ENCODE measurements at places on chromosomes 7 and 10.

- DNase-seq = no peak
Observed at GRCh38 chr7:128045158-128045557, 13.9 kb upstream of the LRRC4 start.

GRCh38 chr7:50827281-50827680, 44.6 kb upstream of the GRB10 start:
- no peak for DNase-seq

- DNase-seq = no peak
Observed at GRCh38 chr7:99489235-99489634, 10.8 kb downstream of the ZNF394 start.

DNA sequence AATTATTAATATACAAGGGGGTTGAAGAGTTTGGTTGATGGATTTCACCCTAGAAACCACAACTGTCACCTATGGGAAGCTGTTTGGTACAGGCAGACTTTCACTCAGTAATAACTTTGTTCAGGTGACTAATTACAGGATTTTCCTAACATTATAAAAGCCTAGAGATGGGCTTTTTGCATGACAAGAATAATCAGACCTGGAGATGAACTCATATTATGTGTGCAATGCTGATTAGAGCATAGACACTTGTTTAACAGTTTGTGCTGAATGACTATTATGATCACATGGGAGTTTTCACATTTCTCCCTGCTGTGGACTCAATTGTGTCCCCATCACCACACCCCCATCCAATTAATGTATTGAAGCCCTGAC, 90.2 kb upstream of the STEAP4 start:
- DNase-seq = no peak

DNA sequence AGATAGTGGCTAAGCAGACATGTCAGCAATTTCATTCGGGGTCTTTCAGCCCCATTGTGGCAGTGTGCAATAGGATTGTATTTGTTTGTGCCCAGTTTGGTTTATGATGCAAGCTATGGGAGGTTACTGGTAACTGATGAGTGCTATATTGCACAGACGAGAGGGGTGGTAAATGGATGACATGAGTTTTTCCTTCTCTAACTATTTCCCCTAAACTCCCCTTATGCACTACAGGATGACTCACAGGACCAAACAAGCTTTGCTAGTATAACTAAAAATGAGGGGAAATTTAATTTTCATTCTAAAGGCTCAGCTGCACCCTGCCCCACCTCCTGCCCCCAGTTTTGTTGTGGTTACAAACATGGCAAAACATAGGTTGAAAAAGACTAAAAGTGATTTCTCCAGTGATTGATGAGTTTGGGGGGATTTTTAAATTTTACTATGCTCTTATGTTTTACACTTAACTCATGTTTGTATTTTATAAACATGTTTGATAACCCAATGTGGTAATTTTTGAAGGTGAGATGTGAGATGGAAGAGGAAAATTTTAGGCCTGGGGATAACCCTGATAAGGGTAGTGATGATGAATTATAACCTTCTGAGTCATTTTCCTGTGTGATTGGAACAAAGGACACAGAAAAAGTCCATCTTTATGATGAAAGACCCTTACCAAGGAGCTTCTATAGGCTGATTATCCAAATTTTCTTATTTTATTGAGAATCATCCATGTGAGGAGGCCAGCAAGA, 60.8 kb upstream of the NAMPT start:
- DNase-seq = no peak

GRCh38 chr10:74328388-74328787, 177.4 kb downstream of the ADK start:
- DNase-seq = no peak

DNA sequence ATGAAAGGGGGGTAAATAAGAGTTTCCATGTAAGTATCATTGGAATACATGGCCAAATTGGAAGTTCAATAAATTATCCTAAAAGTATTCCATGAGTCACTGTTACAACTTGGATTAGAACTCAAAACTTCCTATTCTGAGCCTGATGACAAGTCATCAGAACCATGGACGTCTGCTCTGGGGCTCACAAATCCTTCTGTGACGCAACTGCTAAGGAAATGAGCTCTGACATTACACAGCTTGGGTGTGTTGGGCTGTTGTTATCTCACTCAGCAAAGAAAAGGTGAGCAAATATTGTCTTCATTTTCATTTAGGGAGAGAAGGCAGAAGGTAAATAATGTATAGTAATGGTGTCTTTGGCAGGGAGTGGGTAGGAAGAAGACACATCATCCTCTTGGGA, 214.8 kb upstream of the ADO start:
- DNase-seq = no peak

All from suprapubic skin (tissue), 4 donors.